ENCODE measurements at places on chromosomes 1 and 21.

DNA sequence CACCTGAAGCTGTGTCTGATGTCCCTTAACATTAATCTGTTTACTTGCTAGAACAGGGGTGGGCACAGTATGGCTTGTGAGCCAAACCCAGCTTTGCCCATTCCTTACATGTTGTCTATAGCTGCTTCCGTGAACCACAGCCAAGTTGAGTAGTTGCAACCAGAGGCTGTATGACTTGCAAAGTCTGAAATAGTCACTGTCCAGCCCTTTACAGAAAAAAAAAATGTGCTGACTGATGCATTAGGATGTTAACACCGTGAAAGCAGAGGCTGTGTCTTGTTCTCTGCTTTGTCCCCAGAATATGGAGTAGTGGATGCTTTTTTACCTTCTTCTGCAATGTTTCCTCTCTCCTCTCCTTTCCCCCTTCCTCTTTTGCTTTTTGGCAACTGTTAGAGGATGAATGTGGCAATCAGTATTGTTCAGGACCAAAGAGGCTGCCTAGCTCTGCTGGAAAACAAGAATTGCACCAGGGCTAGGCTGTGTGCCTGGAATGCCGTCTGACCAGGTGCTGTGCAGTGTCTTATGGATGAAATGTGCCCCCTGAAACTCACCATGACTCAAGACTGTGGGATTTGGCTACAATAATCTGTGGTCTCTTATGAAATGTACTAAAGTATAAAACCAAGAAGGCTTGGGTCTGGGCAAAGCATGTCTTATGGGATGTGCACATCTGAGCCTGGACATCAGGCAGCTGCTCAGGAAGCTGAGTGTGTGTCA, 79.6 kb upstream of the GCLM start:
- no peak for DNase-seq

- no peak for DNase-seq
Measured at GRCh38 chr1:76269155-76269554, 194.6 kb downstream of the ST6GALNAC3 start.

DNA sequence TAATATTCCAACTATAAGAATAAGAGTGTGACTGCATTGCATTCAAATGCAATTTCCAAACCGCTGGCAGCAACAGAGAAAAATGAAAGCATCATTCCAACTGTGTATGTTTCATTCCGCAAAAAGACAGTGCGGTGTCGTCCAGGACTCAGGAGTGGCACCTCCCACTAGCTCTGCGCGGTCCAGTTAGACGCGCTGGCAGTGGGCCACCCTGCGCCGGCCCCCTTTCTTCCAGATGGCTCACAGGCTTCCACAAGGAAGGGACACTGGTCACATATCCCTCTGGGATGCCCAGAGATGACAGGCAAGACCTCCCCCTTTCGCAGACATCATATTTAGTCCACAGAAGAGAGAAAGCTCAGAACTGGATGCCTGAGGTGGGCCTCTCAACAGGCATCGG, 11.9 kb downstream of the WRAP73 start:
- no peak for DNase-seq

DNA sequence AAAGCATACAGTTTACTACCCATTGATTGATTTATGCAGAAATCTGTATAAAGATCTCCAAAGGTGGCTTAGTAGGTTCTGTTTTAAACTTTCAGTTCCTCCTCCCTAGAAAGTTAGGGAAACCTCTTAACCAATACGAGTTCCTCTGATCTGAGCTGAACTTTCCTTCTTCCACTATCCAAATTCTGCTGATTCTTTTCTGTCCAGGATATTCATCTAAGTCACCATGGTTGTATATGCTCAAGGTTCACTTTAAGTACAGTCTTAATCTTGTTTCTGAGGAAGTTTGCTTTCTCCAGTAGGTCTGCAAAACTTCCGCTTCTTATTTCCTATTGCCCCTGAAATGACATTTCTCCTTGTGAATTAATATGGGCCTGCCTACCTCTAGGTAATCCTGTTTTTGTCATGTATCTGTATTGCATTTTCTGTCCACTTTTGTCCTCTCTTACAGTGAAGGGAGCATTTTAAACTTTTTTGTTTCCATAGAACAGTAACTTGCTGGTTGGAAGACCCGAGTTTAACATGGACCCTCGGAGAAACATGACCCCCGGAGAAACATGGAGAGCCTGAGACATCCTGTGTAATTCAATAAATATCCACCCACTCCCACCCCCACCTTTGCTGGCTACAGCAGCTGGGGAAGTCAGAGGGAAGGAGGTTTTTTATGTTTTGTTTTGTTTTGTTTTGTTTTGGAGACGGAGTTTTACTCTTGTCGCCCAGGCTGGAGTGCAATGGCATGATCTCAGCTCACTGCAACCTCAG, 16.7 kb upstream of the TUT4 start:
- DNase-seq, result no peak

GRCh38 chr1:200437556-200438203, 27.8 kb upstream of the ZNF281 start:
- no peak for DNase-seq

- no peak for DNase-seq
Measured at GRCh38 chr1:100323419-100324106, 28.7 kb upstream of the CDC14A start.

DNA sequence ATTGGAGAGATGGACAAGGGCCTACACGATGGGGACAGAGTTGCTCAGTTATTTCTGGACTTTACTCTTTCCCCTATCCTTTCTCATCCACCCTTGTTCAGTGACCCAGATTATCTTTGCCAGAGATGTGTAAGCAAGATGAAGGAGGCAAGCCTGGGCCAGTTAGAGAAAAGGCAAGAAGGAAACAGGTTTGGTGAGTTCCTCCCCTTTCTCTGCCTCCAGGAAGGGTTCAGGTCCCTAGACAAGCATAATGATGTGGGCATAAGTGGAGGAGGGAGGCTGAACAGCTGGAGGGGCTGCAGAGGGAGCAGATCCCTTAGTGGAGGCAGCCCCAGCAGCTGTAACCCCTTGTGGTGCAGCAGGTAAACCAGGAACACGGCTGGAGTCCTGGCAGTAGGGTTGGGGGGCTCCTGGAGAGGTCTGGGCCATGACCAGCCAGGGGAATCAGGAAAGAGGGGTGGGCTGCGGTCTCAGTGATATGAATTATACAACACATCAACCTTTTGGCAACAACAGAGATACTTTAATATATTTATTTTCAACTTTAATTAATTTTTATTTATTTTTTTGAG, 9.2 kb upstream of the CDC42 start:
- no peak for DNase-seq

DNA sequence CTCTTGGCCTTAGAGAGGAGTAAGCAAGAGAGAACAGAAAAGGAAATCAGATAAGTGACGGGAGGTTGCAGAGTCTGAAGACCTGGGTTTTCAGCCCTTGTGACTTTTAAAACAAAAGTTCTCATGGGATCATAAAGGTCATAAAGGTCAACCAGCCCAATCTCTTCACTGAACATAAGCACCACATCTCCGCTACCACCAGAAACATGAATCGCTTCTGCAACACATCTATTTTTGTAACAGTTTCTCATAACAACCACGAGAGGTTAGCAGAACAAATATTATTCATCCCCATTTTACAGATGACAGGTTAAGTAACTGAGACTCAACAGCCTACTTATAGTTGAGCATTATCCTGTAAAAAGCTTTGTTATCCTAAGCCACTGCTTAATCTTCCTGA, 5.9 kb downstream of the TRAPPC3 start:
- no peak for DNase-seq

DNA sequence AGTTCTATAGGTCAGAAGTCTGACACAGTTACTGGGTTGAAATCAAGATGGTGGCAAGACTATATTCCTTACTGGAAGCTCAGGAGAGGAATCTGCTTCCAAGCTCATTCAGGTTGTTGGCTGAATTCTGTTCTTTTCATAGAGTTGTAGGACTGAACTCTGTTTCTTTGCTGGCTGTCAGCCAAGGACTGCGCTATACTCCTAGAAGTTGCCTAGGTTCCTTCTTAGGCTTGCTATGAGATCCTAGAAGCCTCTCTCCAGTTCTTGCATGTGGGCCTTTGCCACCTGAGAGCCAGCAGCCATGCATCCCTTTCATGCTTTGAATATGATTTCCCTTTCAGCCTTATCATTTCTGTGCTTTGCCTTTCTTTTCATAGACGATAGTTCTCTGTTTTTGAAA, 176.4 kb downstream of the RPS6KC1 start:
- DNase-seq, result no peak

- DNase-seq, result no peak
Measured at GRCh38 chr1:103194060-103194459, 85.7 kb upstream of the COL11A1 start.

- no peak for DNase-seq
Measured at GRCh38 chr1:203663294-203663693, 36.7 kb downstream of the ATP2B4 start.

- DNase-seq, result no peak
Measured at GRCh38 chr1:28096210-28097099, 8.0 kb upstream of the EYA3 start.

- no peak for DNase-seq
Measured at GRCh38 chr1:177270863-177271262, 100.1 kb downstream of the BRINP2 start.

GRCh38 chr1:158149175-158149574, 31.5 kb upstream of the CD1D start:
- DNase-seq, result no peak

GRCh38 chr1:183827801-183828200, 22.9 kb downstream of the RGL1 start:
- no peak for DNase-seq

DNA sequence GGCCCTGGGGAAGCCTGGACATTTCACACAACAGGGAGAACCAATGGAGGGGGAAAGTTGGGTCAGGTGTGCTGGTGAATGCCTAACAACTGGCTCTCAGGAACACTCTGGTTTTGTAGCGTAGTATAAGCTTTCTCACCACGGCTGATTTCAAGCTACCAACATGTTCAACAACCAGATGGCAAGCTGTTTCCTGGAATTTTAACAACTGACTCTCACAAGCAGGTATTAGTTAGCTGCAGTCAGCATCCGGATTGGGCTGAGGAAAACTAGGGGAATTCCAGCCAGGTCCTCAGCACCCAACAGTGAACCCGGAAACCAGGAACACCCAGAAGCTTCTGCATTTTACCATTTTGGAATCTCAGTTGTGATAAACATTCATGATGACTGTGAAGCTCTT, 162.3 kb upstream of the CAMK1G start:
- no peak for DNase-seq
